ENCODE measurements at places on chromosomes 2 and 18. TPM values are rescaled to one million over a fixed set of nuclear protein-coding genes. Genes with fewer than 3 reads are reported as not detected.

BMP10 gene
- total RNA-seq: not detected

CD8A gene
- 1.4 TPM for total RNA-seq

HOXD13 gene
- total RNA-seq: not detected

CRACDL gene
- total RNA-seq: 0.35 TPM

KIF3C gene
- total RNA-seq: 3.4 TPM

KLHL30 gene
- not detected for total RNA-seq

NCKAP5 gene
- total RNA-seq: not detected

IL1A gene
- total RNA-seq: 0.29 TPM

GALNT5 gene
- not detected for total RNA-seq

KRTCAP3 gene
- total RNA-seq: 6.7 TPM

DNA sequence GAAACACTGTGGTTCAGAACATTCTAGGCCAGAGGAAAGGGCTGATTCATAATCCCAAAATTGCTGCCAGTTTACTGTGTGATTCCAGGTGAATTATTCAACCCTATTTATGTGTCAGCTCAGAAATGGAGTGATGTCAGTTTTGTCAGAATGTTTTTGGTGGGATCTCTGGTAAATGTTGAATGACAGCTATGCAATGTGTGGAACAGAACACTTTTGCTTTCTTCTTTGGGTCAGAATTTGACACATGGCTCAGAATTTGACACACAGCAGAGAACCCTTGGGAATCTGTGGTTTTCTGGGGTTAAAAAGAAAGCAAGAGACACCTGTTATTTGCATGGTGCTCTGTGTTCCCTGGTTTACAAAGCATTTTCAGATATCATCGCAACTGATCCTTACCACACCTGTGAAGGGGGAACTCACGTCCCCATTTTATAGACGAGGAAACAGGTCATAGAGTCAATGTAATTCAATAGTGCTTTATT, 1.6 kb upstream of the MTA3 start:
- no peak for DNase-seq

DNA sequence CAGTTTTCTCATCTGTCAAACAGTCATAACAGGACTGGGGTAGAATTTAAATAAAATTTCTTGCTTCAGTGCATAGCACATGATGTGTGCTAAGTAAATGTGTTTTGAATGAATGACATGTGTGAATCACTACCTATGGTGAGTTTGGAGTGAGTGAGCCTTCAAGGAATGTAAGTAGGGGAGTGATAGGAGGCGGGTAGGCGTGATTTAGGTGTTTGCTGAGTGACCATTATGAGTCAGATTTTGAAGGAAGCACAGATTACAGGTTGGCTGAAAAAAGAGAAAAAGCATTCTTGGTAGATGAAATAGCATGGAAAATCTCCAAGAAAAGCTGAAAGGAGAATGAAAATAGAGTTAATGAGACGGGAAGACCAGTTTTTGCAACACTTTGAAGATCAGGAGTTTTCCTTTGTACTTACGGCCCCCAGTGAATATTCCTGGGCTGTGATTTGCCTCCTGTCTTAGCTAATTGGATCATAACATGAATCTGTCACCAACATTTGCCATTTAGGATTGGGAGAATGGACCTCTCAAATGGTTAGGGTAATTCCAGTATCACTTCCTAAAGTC, 136.9 kb upstream of the GATA6 start:
- no peak for DNase-seq

DNA sequence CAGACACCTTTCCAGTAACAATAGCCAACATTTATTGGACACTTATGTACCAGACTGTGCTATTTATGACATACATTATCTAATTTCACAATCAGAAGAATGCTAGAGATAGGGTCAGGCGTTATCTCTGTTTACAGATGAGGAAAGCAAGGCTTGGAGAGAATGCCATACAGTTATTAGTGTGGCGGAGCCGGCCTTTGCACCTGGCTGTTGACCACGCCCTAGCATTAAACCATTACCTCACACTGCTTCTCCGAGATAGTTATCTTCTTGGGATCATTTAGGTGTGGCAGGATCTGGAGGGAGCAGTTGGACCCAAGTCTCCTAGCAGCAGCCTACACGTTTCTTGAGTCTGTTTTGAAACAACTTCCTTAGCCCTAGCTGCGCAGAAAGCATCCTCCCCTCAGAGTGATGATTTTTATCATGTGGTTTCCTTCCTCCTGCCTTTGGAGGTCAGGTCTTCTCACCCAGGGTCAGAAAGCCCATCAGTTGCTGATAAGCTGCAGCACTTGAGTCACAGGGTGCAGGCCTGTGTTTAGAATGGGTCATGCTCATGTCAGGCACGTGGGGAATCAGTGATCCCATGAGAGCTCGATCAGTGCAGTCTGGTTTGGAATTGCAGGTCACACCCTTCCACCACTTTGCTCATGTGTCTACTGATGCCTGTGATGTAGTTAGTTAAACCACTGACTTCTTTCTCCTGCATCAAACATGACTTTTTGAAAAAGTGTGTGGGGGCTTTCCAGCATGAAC, 118.2 kb downstream of the SPTBN1 start:
- peak; percentile 84 for DNase-seq

GRCh38 chr2:55860832-55861231, 62.8 kb downstream of the EFEMP1 start:
- DNase-seq: no peak

- no peak for DNase-seq
Observed at GRCh38 chr2:210445116-210445707, 31.3 kb downstream of the LANCL1 start.

DNA sequence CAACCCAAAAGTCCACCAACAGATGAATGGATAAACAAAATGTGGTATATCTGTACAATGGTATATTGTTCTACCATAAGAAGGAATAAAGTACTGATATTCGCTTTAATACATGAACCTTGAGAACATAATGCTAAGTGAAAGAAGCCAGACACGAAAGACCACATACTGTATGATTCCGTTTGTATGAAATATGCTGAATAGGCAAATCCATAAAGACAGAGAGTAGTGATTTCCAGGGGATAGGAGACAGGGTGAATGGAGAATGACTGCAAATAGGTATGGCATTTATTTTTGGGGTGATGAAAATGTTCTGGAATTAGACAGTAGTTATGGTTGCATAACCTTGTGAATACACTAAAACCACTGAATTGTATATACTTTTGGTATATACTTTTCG, 28.6 kb upstream of the IHH start:
- no peak for DNase-seq

- DNase-seq: no peak
Observed at GRCh38 chr18:48706731-48707130, 167.9 kb downstream of the CTIF start.

DNA sequence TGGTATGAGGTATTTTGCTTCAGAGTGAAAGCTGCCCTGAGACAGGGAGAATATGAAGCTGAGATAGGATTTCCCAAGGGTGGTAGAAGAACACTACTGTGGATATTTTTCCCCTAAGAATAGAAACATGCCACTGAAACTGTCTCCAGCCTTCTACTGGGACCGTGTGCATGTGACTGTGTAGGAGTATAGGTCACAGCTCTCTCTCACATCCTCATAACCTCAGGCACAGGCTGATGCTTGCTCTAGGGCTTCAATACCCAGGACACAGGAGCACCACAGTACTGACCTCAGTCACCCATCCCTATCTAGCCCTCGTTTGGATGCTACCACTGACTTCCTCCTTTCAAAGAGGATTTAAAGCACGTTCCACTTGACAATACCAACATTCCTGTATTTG, 67.2 kb downstream of the REV1 start:
- no peak for DNase-seq

DNA sequence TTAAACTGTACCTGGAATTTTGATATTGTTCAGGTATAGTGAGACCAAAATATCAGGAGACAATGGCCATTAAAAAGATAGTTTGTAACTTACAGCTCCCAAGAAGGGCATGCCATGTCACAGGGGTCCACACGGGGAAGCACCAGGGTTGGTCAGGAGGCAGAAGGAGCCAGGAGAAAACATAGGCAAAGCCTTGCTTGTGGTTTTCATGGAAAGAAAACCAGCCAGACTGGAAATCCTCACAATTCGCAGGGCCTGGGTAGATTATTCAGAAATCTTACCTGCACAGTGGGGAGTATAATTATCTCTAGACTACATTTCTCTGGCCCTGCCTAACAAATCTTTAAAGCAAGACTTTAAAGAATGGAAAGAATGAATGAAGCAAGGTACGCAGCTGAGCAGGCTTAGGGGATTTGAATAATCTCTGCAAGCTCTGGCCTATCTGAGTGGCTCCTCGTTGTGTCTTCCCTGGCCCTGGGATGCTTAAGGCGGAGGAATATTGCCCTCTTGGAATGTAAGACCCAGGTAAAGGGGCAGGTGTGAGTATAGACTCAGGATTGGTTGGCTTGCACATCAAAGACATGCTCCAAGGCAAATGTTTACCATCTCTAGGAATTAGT, 66.9 kb upstream of the CDC42EP3 start:
- DNase-seq: no peak

GRCh38 chr2:42035241-42035640, 12.6 kb upstream of the PKDCC start:
- DNase-seq: no peak

DNA sequence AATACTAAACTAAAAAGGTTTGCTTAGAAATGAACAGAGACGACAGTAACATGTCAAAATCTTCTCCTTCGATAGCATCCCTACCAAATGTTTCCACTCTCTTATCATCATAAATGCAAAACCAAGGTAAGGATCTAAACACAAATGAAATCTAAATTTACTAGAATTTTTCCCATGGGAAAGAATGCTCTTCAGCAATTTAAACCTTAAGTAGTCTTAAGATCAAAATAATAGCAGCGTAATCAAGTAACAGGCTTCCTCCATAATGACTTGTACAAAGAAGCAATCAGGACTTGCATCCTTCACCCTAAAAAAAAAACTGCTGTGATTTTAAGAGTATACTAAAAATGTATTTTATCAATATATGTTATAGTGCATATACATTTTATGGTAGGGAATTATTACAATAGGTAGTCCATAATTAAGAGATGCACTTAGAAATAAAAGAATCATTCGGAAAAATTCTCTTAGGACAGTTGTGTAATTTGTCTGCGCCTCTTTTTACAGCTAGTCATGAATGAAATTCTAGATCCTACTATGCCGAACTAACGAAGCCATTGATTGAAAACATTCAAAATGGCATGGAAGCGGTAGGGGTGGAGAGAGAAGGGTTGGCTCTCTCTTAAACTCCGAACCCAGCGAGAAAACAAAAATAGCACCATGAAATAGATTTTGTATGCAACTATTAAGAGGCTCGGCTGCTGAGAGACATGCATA, 1.3 kb downstream of the PGAP1 start:
- no peak for DNase-seq

DNA sequence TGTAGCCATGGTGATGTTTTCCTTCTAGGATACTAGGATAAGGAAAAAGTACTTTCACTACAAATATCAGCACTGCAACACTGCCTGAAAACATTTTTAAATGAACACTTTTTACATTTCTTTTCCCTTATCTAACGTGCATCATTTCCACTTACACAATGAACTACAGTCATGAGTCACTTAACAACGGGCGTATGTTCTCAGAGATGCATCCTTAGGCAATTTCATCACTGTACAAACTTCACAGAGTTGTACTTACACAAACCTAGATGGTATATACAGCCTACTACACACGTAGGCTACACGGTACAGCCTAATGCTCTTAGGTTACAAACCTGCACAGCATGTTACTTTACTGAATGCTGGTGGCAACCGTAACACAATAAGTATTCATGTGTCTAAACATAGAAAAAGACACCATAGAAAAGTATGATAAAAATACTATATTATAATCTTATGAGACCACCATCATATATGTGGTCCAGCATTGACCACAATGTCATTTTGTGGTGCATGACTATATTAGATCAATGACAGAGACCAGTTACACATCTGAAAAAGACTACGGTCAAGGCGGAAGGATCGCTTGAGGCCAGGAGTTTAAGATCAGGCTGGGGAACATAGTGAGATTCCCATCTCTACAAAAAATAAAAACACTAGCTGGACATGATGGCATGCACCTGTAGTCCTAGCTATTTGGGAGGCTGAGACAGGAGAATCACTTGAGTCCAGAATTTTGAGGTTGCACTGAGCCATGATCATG, 39.8 kb downstream of the WDR33 start:
- no peak for DNase-seq

DNA sequence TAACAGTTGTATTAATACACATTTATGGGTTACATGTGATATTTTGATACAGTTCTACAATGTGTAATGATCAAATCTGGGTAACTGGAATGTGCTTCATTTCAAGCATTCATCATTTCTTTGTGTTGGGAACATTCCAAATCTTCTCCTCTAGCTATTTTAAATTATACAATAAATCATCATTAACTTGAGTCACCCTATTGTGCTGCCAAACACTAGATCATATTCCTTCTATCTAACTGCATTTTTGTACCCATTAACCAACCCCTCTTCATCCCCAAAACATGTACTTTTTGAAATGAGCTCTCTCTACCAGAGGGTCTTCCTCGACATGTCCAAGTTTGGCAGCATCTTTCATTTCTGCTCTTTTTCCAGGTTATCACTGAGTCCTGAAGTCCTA, 81.1 kb upstream of the TTC39C start:
- no peak for DNase-seq

GRCh38 chr2:31270131-31270530, 36.2 kb downstream of the EHD3 start:
- DNase-seq: no peak

DNA sequence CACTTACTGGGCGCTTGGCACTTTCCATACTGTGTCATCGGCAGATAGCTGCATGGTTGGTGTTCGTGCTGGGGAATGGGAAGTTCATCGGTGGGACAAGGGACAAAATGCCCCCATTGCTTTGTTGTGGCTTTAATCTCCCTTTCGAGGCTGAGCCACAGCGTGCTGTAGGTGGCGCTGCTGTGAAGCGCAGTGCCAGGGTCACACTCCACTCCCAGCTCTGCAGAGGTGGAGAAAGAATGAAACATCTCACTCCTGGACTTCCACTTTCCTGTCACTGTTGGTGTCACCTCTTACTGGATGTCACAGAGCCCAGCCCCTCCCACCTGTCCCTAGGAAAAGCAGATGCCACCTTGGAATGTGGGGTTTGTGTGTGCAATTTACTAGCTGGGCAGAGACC, 8.7 kb downstream of the TYMS start:
- DNase-seq: no peak

- no peak for DNase-seq
Observed at GRCh38 chr2:107107351-107107750, 221.4 kb upstream of the ST6GAL2 start.

- no peak for DNase-seq
Observed at GRCh38 chr18:35983818-35984217, 11.3 kb downstream of the RMP24 start.

DNA sequence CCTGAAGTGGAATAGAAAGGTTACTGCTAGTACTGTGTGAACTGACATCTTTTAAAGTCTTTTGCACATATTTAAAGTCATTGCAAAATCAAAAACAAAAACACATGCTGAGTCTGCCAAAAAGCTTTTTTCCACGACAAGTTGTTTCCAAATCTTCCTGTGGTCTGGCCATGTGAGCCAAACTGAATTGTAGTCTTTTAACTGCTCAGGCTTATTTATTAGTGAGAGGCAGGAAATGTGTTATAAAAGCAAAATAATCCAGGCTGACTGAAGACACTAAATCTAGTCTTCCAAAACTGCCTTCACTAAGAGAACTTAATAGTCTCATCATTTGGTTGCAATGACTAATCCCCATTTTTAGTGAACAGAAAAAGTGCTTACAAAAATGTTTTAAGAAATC, 2.3 kb downstream of the KRCC1 start:
- DNase-seq: no peak

All from activated naive CD4-positive, alpha-beta T cell treated with anti-CD3 and anti-CD28 coated beads for 36 hours (primary cell).